SIG-M5 (cell line): ENCODE measurements at places on chromosomes 4 and X.

- DNase-seq: no peak
These were observed 387.7 kb upstream of the TEX13C start for GRCh38 chrX:124931958-124932357.

DNA sequence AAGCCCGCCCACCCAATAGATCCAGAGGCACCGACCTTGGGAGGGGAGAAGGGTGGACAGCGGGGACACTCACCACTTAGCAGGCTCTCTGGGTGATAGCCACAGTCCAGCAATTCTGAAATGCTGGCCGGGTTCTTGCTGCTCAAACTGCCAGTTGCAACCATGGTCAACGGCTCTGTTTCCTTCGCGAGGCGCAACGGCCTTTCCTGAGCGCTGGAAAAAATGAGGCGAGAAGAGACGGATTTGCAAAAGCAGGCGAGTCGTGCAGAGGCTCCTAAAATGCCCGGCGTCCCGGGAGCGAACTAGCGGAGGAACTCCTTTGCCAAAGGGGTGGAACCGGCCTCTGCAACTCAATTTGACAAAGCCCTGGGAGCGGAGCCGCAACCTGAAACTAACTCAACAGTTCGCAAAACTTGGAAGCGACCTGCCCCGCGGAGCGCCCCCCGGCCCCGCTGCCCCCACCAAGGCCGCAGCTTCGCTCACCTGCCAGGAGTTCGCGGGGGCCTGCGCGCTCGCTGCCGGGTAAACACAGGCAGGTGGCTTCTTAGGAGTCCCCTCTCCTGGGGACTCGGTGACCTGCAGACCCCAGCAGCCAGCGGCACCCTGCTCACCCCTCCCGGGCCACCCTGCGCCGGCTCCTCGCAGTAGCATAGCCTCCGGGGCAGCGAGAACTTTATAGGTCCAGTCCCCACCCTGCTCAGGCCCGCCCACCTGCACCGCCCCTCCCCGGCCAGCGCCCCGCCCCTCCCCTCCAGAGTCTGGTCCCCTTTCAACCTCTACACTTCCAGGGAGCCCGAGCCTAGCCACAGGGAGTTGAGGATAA, at the start of gene DDIT4L:
Gene DDIT4L (minus strand): TSS at position 649 of the 823 bp plus-strand sequence. CDS start 485 bp downstream, at position 164.
- DNase-seq: no peak

DNA sequence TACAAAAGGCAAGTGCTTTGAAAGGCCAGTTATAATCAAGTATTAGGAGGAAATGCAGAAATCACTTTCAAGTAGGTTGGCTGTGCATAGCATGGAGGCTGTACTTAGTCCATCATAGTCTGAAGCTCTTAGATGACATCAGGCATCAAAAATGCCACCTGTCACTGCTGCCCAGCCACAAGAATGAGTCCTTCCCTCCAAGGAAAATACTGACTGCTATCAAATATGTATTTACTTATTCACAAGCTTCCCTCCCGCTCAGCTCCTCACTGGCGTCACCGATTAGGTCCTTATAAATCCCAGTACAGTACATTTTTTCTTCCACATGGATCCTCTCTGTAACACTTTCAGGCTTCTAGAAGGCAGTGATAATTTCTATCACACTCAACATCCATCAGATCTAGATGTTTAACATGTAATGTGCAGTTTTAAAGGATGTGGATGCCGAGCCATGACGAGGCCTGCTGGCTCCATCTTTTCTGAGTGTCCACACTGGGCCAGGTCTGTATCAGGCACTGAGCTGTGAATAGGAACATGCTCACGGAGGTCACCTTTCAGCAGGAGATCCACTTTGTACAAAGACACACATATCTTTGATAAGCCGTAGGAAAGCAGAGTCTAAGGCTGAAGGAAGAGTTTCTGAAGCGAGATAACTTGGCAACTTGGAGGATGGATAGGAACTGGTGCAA, 121.9 kb downstream of the PALLD start:
- no peak for DNase-seq

DNA sequence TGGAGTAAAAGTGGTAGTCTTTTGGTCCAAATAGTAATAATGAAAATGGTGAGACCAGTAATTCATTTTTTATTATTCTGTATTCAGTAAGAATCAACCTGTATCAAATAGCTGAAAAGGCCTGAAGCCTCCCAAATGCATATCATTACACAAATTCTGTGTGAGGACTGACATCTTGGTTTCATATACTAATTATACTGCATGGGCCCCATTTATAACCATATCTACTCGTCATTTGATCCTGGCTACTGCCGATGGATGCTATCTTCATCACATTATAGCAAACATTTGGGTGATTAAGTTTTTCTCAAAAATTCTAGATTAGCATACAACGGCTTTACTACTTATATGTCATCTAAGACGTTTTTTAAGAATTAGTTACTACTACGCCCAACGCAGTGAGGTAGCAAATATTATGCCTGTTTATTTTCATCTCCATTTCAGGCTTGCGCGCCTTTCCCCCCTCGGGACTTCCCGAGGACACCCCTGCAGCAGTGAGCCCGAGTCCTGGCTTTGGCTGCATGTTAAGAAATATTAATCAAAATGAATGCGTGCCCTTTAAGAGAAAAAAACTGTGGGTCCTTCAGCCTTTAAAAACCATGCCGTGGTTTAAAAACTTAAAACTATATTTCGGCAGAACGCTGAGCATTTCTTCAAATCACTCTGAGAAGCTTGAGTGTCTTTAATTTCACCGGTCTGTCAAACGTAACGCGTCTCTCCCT, 814 bp upstream of the MMAA start:
- DNase-seq: no peak

- no peak for DNase-seq
These were observed 51.7 kb downstream of the TBCK start for GRCh38 chr4:106264331-106264728.

GRCh38 chr4:16713696-16714095, 184.7 kb downstream of the LDB2 start:
- DNase-seq: no peak

DNA sequence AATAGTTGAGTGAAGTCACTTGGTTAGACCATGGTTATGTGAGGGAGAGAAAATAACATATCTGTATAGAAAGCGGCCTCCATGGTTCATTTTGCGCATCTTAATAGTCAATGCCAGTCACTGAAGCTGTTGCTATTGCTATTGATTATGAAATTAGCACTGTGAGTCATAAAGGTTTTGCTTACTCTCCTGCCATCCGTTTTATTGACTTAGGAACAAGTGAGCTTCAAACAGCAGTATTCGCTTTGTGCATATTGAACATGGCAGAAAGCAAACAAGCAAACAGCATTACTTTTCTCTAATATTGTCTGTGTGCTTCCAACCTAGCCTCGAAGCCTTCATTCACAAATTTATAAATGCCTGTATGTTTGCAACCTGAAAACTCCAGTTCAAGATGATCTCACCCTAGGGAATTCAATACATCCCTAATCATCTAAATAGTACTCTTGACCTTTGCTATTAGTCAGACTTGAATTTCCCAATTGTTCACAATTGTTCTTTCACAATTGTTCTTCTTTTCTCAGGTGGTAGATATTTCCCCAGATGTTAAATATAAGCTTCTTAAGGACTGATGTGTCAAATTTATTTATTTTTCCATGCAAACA, 55.9 kb upstream of the GABRA2 start:
- DNase-seq: no peak

GRCh38 chr4:150423503-150423902, 158.4 kb upstream of the MAB21L2 start:
- no peak for DNase-seq
